Karpas-422 (cell line): ENCODE measurements at places on chromosomes 6 and 20.
A peak's percentile ranks its signal among the peaks of the same experiment; 100 is the strongest.

DNA sequence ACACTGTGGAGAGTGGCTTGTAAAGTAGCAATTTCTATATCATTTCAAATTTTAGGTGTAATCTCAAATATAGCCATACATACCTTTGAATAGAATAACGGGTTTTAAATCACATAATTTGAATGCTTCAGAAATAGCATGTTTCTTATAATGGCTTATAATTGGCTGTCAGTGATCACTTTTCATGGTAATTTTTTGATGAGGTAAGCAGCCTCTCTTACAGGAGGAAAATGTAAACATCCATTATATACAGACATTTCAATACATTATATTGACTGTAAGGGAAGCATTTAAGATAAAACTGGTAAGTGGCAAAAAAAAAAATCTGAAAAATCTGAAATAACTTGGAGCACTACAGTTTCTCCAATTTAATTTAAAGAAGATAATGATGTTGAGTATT is 67.8 kb upstream of the PHACTR2 start:
- DNase-seq = no peak

- no peak for DNase-seq
Observed at GRCh38 chr6:42374018-42374669, 77.6 kb downstream of the TRERF1 start.

DNA sequence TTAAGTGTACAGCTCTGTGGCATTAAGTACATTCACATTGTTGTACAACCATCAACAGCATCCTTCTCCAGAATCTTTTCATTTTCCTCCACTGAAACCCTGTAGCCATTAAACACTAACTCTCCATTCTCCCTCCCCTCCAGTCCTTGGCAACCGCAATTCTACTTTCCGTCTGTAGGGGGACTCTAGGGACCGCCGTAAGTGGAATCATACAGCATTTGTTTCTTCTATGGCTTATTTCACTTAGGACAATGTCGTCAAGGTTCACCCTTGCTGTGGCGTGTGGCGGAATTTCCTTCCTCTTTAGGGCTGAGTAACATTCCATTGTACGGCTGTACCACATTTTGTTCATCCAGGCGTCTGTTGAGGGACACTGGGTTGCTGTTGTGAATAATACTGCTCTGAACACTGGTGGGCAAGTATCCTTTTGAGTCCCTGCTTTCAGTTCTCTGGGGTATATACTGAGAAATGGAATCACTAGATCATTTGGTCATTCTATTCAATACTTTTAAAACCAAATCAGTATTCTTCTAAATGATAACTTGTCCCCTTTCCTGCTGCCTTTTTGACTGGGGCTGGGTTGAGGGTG is 50.7 kb downstream of the PPP1R3G start:
- peak; percentile 76 for DNase-seq

- DNase-seq = no peak
Observed at GRCh38 chr6:5205035-5205507, 55.7 kb downstream of the LYRM4 start.

GRCh38 chr6:148986608-148987007 is 239.8 kb downstream of the UST start:
- DNase-seq = no peak
